Activated T-helper 1 cell treated with anti-CD3 and anti-CD28 coated beads, Interleukin-2, amount 50 U/mL, for 16 hours (primary cell): ENCODE measurements at places on chromosomes 5 and 9.

GRCh38 chr9:122812736-122813135 lies 12.8 kb downstream of the OR1K1 start:
- DNase-seq: no peak

- DNase-seq: no peak
Measured at GRCh38 chr5:68381060-68381459, 165.5 kb downstream of the PIK3R1 start.

GRCh38 chr9:5834214-5834613 lies 1.3 kb upstream of the ERMP1 start:
- no peak for DNase-seq

DNA sequence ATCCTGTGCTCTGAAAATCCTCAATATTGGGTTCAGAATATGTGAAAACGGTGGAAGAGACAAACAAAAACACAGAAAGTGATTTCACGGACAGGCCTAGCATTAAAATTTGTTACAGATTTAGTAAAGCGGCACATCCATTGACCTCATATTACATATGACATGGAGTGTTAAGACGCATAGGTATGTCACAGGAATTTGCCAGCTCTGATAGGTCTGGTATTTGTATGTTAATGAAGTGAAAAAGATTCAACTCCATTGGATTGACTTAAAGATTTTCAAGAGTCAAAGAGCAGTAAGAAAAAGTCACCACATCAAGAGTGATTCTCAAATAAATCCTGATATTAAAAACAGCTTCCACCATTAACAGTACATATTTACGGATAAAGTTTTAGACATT lies 396.5 kb upstream of the SEMA6A start:
- DNase-seq: no peak

GRCh38 chr5:142803428-142804125 lies 33.4 kb downstream of the ARHGAP26 start:
- DNase-seq: no peak

- no peak for DNase-seq
Measured at GRCh38 chr9:7137571-7137970, 379.8 kb downstream of the KDM4C start.

DNA sequence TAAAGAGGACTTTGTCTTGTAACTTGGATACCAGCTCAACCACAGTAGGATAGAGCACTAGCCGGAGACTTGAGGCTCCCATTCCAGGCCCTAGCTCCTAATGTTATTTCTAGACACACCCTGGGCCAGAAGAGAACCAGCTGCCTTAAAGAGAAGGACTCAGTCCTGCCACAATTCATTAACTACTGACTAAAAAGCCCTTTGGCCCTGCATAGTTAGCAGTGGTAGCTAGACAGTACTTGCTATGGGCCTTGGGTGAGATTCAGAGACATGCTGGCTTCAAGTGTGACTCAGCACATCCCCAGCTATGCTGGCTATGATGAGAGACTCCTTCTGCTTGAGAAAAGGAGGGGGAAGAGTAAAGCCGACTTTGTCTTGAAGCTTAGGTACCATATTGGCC lies 47.3 kb downstream of the TMEM167A start:
- DNase-seq: no peak

- DNase-seq: no peak
Measured at GRCh38 chr9:127204771-127205470, 59.7 kb upstream of the GARNL3 start.

DNA sequence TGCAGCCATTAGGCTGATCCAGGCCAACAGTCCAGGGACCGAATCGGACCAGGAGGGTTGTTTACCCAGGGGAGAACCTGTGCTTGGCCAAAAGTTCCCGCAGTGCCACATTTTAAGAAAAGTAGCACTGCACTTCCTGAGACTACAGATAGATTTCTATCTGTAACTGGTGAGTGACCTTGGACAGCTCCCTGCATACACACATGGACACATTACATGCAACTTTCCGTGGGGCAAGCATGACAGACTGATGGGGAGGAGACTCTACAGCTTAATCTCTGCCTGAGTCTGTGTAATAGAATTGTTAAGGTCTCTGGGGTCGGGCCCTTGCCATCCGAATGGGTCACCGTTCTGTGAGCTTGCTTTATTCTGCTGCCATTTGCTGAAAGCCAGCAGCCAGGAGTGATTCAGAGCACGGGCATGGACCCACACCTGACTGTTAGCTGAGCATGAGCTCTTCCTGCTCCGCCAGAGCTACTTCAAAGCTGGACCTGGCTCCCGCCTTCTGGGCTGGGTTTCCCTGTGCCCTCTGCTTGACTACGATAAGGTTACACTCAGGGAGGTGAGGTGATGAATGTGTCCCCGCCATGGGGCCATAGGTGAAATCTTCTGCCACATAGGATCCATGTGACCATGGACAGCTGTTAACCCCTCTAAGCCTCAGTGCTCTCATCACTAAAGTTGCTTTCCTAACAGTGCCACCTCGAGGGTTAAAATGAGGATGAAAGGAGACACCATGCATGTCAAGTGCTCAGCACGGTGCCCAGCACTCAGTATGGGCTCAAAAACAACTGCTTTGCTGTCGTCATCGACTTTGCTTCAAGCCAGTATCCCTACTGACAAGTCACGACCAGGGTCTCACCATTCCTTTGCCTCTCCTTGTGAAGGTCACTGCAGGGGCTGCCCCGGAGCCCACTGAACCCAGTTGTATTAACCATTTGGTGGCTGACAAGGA lies 200.0 kb downstream of the MELK start:
- no peak for DNase-seq

GRCh38 chr5:10572451-10572850 lies 8.6 kb downstream of the ANKRD33B start:
- no peak for DNase-seq

DNA sequence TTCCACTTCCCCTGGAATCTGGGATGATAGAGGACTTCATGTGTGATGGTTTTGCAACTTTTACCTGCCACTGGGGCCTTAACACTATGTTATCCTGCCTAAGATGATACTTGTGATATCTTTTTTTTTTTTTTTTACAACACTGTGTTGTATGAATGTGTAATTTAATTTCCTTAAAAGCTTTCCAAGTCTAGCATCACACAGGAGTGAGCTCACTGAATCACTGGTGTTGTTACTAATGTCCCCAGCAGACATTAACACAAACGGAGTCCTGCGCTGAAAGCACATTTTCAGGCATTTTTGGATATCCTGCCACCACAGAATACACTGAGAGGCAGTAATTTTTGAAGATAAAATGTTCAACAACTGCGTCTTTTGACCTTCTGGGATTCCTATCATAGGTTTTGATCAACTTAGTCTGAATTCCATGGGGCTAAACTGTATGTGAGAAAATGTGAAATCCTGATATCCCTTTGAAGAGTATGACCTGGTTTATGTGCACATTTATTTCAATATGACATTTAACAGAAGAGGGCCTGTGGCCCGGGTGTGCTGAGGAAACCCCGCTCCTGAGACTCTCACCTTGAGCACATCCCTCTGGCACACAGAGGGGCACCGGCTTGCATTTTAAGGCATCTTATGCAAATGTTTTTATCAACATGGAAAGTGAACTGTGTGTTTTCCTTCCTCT lies 118.0 kb downstream of the FSTL4 start:
- no peak for DNase-seq

GRCh38 chr5:167743695-167744464 lies 547.6 kb upstream of the WWC1 start:
- DNase-seq: no peak
